ENCODE measurements at places on chromosomes 12 and 14.

- no peak for DNase-seq
These were observed 40.4 kb upstream of the ETV6 start for GRCh38 chr12:11609045-11609444.

DNA sequence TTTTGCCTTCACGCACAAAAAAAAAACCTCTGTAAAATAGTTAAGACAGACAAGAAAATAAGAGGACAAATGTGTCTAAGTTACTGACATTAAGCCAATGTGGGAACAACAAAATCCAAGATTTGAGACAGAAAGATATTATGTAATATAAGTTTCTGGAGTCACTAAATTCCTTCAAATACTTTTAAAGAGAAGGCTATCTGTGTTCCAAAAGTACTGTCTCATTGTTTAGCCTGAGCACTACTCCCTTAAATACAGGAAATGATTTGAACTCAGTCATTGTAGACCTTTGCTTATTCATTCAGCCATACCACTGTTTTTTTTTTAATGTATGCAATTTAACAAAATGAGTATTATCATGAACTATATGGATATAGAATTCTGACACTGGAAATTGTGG is 82.7 kb upstream of the KITLG start:
- DNase-seq: peak; percentile 21

DNA sequence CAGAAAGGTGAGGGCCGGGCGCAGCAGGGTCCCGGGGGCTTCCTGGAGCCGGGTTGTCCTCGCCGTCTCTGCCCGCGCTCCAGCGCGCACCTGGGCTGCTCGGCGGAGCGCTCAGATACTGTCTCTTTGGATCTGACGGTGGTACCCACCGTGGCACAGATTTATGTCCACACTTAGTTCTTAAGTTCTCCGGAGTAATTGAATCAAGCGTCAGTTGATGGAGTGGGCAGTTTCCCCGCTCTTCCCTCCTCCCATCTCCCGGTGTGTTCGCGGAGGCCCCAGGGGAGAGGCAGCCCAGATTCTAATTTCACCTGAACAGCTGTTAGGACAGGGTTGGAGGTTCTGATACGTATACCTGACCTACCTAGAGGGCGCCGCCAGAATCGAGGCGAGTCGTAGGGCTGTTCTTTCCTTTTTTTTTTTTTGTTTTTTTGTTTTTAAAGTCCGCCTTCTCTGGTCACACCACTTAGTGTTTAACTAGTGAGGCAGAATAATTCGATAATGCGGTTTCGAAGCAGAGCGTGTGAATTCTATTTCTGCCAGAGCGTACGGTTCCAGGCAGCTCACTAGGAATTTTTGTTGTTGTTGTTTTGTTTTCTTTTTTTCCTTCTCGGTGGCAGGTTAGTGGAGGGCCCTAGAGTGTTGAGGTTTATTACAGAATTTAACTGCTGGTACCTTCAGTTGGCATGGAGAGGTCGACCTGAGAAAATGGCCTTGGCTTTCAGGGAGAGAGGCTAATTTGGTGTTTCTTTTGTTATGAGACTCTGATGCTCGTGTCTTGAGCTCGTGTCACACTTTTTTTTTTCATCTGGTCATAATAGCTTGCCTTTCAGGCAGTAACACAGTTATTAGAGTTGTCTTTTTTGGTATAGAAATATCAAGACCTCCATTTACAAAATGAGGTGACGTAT is 22.3 kb upstream of the GNS start:
- DNase-seq: no peak

- DNase-seq: no peak
These were observed 6.0 kb downstream of the TEDC1 start for GRCh38 chr14:105496831-105497591.

- DNase-seq: no peak
These were observed 32.6 kb downstream of the RPH3A start for GRCh38 chr12:112824166-112824565.

GRCh38 chr14:68495101-68496039 is 297.5 kb downstream of the ZFP36L1 start:
- DNase-seq: no peak

DNA sequence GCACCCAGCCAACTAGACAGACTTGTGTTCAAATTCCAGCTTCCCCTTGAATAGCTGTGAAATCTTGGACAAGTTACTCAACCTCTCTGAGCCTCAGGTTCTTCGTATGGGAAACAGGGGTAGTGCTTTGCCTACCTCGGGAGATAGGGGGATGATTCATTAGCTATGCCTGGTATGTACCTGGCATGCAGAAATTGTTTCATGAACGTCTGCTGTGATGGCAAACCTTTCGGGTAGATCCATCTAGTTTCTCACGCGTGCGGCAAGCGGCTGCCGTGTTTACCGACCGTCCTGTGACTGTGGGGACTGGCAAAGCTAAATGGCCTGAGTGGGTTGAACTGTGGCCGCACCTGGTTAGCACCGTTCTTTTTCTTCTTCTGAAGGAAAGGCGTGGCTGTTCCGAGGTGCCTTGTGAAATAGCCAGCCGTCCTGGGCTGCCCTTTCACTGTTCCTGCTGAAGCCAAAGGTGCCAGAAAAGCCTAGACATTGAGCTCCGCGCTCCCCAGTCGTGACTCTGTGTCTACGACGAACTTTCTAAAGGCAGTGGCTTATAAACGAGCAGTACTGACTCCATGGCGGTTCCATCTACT is 40.6 kb upstream of the MED13L start:
- no peak for DNase-seq

Measured in iris pigment epithelial cell (primary cell).